ENCODE measurements at places on chromosomes 13 and 19.

DNA sequence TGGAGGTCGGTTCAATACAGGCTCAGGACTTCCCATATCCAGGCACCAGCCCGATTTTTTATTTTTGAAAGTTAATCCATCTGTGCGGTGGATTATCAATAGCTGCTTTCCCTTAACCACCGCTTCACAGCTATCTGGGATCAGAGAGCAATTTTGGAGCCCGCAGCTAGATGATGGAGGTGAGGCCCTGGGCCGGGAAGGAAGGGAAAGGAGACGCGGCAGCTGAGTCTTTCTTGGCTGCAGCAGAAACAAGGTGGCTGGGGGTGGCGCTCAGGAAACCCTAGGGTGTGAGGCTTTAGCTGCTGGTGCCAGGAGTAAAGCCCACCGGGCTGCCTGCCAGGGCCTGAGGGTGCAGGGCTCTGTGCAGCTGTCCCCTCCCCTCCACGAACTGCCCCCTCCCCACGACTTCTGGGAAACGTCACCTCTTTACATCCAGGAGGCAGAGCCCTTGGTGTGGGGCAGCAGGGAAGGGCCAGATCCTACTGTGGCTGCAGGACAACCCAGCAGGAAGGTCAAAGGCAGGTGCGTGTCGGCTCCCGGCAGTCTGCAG, 307.0 kb downstream of the ZNF536 start:
- no peak for DNase-seq

GRCh38 chr13:46640843-46641242, 87.9 kb downstream of the LRCH1 start:
- no peak for DNase-seq

DNA sequence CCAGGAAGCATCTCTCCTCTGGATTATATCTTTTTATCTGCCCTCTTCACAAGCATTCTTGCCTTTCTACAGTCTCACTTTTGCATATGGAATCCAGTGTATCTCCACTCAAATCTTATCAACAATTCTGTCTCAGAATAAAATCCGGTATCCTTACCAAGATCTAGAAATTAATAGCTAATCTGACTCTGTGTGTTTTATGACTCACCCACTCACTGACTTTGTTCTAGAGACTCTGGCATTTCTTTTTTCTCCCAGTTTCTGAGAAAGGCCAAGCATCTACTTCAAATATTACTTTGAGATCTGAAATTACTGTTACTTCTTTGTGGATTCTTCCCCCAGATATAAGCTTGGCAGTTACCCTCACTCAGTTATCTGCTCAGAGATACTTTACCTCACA, 913.5 kb upstream of the ATXN8OS start:
- DNase-seq, result no peak

DNA sequence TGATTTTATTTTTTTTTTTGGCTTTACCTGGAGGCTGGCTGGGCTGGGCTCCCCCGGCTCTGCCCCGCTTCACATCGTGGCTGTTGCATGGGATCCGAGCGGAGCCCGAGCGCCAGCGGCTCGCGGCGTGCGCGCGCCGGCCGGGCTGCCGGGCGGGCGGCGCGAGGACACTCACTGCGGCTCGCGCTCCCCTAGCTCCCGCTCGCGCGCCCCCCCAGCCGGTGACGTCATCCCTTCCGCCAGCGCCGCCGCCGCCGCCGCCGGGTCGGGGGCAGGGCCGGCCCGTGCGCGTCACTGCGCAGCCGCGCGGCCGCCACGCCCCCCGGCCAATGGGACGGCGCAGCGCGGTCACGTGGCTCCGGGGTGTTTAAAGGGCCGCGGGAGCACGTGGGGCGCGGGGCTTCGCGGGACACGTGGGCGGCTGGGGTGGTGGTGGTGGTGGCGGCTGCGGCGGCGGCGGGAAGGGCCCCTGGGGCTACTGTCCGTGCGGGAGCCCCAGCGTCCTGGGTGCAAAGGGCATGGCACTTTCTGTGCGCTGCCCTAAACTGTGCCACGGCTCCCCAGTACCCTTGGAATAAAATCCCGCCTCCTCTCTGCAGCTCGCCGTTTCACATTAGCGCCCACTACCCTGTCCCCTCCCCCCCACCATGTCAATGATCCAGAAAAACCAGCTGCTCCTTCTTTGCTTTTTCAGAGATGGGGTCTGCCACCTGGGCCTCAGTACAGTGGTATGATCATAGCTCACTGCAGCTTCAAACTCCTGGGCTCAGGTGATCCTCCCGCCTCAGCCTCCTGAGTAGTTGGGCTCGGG, at the start of gene PTPRS:
Gene PTPRS, minus strand, starts transcription at position 176 of the 811 bp plus-strand sequence. CDS start 54,672 bp downstream, outside the sequence.
- peak; percentile 95 for DNase-seq

DNA sequence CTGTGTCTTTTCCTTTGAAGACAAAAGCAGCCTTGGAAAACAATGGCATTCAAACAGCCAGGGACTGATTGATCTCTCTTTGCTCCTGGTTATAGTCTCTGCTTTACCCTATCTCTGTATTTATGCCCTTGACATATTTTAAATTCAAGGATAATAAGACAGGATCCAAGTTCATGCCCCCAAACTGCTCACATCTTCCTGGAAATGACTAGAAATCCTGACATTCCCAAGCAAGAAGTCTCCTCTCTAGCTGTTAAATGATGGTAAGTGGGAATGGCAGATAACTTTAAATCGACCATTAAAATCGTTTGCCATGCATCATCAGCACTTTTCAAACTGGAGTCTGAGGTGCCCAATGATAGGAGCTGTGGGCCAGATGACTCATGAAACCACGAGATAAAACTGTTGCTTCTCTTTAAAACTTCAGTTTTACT, 435.6 kb downstream of the FOXO1 start:
- DNase-seq, result no peak

DNA sequence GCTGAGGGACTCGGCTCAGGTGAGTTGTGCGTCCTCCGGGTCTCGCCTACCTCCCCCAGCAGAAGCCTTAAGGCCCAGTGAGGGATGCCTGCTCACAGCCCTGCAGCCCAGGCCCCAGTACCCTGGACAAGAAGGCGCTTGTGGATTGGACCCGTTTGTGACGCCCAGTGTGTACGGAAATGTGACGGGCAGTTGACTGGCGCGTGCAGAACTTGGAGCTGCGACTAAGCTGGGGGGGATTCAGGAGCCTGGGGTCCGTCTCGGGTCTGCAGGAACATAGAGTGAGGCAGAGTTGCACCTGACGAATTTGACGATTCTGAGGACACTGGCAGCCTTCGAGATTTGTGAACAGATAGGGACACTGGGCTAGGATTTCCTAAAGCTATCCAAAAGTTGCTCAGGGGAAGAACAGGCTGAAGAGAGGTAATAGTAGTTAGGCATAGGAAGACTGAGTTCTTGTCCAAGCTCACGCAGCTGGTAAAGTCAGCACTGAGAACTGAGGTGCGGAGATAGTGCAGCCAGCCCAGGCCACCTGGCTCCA, 519 bp downstream of the ZNF551 start:
- no peak for DNase-seq

- DNase-seq, result peak; percentile 78
Observed at GRCh38 chr13:19185086-19185864, 3.7 kb upstream of the TUBA3C start.

DNA sequence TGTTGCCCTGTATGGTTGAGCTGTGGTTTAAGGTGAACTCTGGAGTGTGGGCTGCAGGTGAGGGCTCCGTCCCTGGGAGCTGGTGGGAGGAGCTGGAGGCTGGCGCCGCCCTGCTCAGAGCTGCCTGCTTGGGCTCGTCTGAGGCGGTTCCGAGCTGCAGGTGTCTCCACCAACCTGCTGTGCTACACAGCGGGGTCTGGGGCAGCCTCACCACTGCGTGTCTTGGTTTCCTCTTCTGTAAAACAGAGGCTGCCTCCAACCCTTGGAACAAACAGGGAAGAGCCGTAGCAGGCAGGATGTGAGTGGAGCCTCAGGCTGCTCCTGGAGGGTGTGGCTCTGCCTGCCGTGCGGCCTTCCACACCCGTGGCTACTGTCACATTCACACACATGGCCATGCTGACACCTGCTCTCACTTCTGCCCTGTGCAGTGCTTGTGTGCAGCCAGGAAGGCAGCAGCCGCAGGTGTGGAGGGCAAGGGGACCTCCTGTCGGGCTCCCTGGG, 21.4 kb downstream of the NAXD start:
- no peak for DNase-seq

DNA sequence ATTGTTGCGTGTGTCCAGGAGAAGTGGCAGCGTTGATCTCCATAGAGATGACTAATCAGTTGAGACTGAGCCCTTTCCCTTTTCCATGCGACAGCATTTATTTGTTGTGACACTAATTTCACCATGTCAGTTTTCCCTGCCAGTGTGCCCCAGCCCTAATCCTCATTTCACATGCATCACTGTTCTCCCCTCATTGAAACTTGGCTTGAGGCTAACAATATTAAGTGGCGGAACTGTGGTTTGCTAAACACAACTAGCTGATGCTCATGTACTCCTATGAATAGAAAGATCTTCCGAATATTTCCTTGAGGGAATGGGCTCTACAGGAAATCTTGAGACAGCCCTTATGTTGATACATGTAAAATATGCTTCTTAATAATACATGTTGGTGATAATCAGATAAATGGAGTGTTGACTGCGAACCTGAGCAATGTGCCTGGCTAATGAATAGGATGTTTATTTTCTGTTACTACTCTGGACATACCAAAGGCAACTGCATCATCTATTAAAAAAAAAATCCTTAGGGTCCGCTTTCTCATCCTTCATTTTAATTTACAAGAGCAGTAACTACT, 258.6 kb downstream of the ATP8A2 start:
- DNase-seq, result no peak

- no peak for DNase-seq
Observed at GRCh38 chr13:76231522-76232167, 595.5 kb downstream of the LMO7 start.

GRCh38 chr13:36000028-36000427, 131.2 kb downstream of the DCLK1 start:
- no peak for DNase-seq

DNA sequence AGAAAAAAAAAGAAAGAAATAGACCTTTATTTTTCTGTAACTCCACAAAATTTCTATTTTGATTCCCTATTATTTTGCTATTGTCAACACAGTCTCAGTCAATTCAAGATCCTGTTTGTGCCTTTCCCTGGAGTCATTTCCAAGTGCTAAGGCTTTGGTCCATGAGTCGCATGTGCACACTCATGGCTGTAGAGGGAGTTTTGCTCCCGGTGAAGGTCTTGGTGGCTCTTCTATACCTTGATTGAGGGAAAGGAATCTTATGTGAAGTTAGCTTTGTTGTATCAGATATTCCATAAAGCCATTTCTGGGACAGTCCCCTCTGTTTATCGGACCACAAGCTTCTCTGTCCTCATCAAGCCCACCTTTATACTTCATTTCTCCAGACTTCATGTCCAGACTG, 58.7 kb upstream of the ALOX5AP start:
- no peak for DNase-seq

DNA sequence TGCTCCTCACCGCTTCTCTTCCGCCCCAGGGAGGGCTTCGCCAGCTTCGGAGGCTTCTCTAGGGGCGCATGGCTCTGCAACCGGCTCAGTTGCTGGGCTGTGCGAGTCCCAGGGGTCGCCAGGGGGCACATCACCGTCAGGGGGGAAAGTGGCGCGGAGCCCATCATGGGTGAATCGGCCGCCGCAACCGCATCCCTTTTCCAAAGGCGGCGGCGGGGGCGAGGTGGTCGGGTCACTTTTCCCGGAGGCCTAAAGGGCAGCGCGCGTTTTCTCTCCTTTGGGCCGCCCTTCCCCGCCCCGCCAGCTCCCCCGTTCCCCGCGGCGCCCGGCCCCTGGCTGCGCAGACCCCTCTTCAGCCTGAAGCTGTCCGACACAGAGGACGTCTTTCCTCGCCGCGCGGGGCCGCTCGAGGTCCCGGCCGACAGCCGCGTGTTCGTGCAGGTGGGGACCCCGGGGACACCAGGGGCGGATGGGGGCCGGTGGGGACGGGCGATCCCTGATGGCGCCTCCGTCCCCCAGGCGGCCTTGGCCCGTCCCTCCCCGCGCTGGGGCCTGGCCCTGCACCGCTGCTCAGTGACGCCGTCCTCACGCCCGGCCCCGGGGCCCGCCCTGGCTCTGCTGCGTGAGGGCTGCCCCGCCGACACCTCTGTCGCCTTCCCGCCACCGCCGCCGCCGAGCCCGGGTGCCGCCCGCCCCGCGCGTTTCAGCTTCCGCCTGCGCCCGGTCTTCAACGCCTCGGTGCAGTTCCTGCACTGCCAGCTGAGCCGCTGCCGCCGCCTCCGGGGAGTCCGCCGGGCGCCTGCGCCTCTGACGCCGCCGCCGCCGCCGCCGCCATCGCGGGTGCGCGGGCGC, 1.7 kb downstream of the TGFBR3L start:
- no peak for DNase-seq

- no peak for DNase-seq
Observed at GRCh38 chr13:91868351-91868750, 469.9 kb downstream of the GPC5 start.

- DNase-seq, result no peak
Observed at GRCh38 chr13:37534676-37535075, 63.9 kb downstream of the POSTN start.

DNA sequence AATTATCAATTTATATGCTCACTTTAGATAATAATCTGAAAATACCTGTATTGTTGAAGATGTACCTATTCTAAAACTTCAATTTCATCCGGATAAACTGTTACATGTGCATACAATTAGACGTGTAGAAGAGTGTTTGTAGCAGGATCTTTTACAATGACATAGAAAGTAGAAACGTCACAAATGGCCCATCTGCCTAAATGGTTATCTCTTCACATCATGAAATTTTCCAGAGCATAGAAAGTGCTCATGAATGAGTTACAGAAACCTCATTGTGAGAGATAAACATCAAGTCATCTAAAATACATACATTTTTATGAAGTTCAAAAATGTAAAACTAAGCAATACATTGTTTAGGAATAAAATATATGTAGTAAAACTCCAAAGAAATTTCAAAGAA, 607.4 kb downstream of the GPC6 start:
- no peak for DNase-seq

DNA sequence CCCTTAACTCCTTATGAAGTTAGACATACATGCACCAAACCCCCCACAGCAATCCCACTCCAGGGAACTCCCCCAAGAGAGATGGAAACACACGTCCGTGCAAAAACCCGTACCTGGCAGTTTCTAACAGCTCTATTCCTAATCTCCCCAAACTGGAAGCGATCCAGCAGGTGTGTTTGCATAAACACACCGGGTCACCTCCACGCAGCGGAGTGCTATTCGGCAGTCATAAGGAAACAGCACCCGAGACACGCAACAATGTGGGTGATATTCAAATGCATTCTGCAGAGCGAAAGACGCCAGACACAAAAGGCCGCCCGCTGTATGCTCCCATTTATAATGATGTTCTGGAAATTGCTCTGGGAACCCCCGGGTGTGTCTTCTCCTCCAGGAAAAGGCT, 6.8 kb upstream of the ZNRF4 start:
- DNase-seq, result no peak

DNA sequence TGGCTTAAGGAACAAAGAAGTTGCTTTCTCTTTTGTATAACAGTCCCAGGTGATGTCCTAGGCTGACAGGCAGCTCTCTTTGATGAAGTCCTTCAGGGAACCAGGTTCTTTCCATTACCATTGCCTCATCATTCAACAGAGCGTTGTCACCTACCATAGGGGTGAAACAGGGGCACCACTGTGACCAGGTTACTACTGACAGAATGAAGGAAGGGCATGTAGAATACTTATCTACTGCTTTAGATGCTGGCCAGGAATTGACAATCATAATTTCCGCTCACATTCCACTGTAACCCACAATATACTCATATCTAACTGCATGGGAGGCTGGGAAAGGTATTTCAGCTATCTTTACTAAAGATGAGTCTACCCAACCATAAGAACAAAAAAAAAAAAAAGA, 148.0 kb upstream of the FNDC3A start:
- no peak for DNase-seq

Measured in osteocyte (in vitro differentiated cells).